ENCODE measurements at places on chromosomes 5 and 9.

DNA sequence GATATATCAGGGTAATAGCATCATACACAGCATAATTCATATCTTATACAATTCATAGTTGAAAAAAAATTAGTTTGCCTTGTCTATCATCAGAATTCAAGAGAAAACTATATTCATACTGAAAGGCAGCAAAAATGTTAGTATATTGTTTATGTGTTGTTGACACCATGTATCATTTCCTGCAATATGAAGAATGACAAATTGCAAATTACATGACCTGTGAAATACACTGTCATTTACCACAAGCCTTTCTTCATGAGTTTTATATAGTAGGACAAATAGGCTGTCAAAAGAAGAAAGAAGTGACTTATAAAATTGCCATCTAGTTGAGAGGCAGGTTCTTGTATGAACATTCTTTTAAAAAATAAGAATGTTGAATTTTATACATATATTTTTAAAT lies 1136.3 kb upstream of the CDH9 start:
- DNase-seq = no peak

DNA sequence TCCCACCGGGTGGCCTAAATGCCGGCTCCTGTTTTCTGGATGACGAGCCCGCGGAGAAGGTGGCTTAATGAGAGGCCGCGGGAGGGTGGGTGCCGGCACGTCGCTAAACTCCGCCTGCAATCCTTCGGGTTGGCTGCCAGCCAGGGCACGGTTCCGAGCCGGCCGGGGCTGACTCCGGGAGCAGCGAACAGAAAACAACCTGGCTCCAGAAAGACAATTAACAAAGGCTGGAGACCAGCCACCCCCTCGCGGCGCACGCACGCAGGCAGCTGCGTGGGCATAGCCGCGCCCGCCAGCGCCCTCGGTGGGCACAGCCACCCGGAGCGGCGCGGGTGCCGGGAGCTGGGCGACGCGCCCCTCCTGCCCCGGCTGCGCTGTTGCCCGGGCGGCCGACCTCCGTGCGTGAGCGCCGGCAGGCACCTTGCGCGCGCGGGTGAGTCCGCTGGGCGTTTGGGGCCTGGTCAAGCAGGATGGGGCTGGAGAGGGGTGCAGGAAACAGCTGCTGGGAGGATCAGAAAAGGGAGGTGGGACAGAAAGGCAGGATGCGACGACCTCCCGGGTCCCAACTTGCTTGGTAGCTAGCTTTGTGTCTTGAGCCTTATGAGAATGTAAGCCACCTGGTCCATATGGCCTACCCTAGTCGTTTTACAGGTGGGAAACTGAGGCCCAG lies at the start of gene ARHGEF37:
TSS of gene ARHGEF37 (plus strand) at position 307 of the 670 bp plus-strand sequence. CDS start 16,272 bp downstream, outside the sequence.
- DNase-seq = no peak

- no peak for DNase-seq
Measured at GRCh38 chr5:69450116-69450515, 35.2 kb downstream of the MARVELD2 start.

- DNase-seq = no peak
Measured at GRCh38 chr9:114574438-114574837, 13.1 kb upstream of the ATP6V1G1 start.

DNA sequence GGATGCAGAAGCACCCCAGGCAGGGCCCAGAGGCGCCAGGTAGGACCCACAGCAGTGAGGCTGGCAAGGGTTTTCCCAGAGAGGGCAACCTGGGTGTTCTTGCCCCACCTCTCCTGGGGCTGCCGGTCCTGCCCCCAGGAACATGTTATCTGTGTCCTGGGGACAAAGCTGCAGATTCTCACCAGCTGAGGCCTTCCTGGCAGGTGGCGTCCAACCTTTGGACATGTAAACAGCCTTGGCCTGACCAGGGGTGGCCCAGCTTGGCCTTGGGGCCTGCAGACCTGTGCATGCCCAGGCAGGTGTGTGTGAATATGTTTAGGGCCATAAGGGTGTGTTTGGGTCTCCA lies 101.8 kb upstream of the LARP1 start:
- DNase-seq = no peak

DNA sequence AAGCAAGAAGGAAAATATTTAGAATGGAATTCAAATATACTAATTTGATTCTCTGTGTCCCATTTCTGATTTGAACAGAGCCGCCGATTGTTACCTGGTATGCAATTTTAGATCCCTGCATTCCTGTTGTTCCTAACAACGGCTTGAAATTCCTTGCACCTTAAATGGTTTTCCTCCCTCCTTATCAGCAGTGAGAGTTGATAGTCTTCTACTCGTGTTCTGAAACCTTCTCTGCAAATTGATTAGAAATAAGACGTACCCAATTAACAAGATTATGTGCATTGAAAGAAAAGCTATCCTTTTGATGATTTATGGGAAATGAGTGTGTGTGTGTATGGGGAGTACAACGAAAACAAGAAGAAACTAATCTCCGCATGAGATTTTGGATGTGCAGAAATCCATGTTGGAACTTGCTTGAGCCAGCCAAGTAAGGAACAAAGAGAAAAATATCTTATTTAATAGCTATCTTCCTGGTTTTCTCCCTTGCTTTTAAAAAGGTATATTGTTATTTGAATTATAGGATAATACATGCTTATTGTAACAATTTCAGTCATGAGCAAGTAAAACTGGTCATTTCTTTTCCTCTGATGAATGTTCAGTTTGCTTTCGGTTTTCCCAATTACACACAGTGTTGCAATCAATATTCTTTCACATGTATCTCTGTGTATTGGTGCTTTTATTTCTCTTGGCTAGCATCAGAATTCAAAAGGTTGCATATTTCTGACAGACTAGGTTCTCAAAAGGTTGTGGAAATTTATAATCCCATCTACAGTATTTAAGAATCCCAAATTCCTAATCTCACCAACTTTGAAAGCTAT lies 211.1 kb upstream of the ACTBL2 start:
- DNase-seq = no peak

GRCh38 chr5:125011014-125011413 lies 264.6 kb upstream of the ZNF608 start:
- no peak for DNase-seq

- no peak for DNase-seq
Measured at GRCh38 chr5:9838916-9839315, 208.8 kb upstream of the TAS2R1 start.

DNA sequence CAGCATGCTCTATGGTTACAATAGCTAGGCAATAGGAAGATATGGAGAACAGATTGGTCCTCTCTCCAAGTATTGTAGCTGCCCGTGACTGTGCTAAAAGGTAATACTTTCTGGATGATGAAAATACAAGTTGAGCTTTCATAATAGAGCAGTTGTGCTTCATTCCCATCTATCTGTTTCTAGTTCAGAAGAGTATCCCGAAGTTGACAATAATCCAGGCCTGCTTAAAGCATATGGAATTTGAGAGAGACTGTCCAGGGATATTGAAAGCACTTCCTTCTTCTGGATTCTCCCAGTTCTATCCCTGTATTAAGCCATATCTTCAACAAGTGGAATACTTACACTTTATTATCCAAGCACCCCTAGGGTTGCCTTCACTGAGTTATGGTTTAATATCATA lies 350.4 kb downstream of the EFNA5 start:
- no peak for DNase-seq

DNA sequence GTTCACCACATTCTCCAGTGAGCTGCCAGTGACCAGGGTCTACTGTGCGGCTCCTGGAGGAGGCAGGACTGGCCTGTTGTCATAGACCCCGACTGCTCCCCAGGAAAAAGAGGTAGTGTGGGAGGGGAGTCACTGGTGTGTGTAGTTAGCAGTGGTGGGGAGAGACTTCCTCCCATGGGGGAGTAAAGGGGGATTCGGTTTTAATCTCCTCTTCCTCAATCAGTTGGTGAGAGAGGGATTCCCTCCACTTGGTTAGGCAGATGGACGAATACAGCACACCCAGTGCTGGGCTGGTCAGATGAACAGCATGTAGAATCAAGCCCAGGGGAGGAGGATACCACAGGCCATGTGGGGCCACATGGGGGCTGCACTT lies 207.6 kb upstream of the S1PR3 start:
- DNase-seq = no peak

GRCh38 chr9:132670457-132671391 lies at the start of gene GTF3C4:
Gene GTF3C4 (plus strand): TSS chr9:132670464. CDS start chr9:132670599, 135 bp downstream.
- peak; percentile 87 for DNase-seq

DNA sequence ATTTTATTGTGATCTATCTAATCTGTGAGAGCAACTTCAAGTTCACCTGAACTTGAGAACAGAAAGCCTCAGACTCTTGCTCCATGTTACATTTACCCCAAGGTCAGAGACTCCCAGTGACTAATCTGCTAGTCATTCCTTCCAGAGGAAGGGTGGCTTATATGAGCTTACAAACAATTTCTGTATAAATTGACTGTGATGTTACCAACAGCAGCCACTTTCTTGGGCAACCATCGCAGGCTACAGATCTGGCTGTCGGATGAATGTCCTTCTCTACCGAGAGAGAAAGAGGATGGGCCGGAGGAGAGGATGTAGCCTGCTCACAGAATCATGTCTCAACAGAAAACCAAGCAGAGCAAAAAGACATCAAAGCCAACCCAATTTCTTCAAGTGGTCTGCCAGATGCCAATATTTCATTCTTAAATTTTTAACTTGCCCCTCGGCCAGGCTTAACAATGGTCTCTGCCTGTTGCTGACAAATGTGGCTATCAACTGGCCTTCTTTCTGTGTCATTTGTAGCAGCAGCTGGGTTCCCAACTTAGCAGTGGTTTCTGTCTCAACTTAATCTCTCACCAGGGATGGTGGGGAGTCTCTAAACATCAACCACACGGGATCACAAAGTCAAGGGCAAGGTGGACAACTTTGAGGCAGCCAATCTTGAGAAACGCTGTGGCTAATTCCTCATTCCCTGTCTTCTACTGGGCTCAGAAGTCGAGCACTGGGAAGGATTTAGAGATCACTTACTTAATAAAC lies 81.3 kb downstream of the RAPGEF1 start:
- DNase-seq = no peak

GRCh38 chr5:9013147-9013546 lies 532.7 kb downstream of the SEMA5A start:
- DNase-seq = no peak

- no peak for DNase-seq
Measured at GRCh38 chr5:66511491-66511890, 84.7 kb upstream of the MAST4 start.

- no peak for DNase-seq
Measured at GRCh38 chr9:4738866-4739586, 2.0 kb downstream of the AK3 start.

DNA sequence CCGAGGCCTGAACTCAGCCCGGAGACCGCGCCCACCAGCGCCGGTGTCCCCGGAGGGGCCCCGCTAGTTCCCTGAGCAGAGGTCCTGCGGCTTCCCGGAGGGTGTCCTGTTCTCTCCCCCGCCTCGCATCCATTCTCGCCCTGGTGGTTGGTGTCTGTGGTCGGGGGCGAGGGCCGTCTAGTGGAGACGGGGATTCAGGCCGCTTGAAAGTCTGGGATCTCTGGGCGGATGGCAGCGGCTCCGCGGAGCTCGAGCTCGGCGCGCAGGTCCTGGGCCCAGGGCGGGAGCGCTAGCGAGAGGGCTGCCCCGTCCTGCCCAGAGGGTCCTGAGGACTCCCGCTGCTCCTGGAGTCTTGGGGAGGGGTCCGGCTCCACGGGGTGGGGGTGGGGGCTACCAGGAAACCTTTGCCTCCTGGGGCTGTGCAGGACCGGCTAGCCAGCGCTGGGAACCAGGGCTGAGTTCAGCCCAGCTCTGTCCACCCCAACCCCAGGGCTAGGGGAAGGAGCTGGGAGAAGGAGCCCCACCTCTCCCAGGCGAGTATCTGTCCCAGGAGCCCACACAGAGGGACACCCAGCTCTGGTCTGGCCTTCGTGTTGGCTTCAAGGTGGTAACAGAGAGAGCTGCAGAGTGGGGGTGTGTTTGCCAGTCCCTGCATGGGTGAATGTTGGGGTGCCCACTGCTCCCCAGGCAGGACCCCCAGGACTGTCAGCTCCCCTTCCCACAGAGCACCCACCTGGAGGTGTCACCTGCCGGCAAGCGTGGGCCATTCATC lies 4.0 kb downstream of the TOR4A start:
- no peak for DNase-seq

DNA sequence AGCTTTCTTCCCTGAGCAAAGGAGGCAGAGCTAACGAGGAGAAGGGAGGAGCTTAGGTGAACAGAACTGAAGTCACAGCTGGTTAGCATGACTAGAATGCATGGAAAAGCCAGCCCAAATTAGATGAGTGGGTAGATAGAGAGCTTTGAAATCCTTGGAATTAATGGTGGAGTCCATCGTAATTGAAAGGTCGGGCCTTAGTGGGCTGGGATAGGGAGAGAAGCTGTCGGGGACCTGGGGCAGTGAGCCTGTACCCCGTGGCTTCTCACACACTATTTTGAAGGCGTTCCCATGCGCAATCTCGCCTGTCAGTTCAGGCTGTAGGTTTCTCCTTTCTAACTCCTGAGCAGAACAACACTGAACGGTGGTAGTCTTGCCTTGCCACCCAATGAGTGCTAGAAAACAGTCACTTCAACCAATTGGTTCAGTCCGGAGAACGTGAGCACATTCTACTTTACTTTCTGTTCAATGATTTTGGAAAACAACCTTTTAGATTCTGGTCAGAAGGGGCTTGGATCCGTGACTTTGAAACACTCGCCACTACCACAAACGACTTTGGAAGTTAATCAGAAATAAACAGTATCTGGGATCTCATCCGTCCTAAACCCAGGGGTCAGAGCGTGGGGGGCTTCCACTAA lies 655 bp upstream of the RAI14 start:
- no peak for DNase-seq

DNA sequence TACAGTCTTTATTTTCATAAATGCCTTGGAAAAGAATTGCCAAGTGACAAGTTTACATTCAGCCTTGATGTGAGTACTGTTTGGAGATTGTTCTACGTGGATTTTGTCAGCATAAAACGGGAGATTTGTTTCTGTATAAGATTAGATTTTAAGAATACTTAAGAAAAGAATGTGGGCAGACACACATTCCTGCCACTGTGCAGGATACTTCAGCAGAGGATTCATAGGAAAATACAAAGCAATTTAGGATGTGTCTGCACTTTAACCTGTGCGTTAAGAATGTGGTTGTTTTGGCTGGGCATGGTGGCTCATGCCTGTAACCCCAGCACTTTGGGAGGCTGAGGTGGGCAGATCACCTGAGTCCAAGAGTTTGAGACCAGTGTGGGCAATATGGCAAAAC lies 37.2 kb downstream of the GPR107 start:
- no peak for DNase-seq

- DNase-seq = no peak
Measured at GRCh38 chr5:142356349-142356715, 31.5 kb upstream of the SPRY4 start.

DNA sequence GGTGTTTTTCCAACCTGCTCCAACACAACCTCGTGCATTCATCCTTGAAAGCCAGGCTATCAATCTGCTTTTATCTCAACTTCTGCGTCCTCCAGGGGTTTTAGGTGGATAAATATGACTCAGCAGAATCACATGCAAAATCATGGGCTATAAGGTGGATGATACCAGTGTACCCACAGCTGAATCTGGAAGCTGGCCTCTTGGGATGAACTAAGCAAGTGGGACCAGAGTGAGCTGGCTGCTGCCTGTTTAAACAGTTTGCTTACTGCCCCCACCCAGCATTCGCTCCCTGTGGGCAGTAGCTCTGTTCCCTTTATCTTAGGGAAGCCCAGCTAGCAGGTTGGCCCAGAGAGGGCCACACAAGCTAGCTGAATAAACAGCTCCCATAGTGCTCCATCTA lies 194.0 kb downstream of the CRB2 start:
- no peak for DNase-seq
